ENCODE measurements at places on chromosomes 5 and 9.

DNA sequence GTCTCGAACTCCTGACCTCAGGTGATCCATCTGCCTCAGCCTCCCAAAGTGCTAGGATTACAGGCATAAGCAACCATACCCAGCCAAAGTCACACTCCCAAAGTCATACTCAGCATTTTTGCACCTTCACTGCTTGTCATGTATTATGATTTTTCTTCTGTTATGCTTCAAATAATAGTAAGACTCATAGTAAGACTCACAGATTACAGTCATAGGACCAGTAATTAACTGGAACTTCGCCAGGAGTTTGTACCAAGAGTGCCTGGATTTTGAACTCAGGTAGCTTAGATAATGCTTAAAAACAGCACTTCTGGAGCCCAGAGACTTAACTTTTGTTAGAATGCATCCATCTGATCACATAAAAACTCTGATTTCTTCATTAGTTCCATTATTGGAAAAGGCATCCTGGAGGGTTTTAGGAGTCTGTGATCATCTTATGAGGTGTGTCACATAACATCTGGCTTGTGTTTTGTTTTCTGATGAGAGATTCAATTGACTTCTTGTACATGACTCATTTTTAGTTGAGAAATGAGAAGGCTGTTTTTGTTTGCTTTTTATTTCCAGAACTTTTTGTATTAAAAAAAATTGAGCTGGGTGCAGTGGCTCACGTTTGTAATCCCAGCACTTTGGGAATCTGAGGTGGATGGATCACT is 131.5 kb downstream of the ADAMTS19 start:
- no peak for DNase-seq

DNA sequence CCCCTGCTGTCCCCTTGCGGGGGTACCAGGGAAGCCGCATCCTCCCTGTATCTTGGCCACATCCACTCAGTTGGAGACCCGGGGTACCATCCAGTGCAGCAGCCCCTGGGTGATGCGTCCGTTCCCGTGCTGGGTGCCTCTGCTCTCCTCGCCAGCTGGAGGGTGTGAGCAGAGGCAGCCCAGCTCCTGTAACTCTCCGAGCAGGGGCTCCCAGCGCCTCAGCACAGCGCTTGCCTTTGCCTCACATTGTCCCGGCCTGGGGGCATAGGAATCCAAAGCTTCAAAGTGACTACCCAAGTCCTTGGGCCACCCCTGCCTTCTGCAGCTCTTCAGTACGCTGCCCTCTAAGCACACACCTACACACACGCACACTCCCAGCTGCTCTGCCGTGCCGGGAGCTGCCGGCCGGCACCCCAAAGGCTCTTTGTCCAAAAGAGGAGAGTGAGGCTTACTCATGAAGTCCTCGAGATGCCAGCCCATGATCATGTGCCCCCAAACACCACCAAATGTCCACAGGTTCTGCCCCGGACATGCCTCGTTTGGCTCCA is 733 bp downstream of the ANGPTL2 start:
- DNase-seq: no peak

DNA sequence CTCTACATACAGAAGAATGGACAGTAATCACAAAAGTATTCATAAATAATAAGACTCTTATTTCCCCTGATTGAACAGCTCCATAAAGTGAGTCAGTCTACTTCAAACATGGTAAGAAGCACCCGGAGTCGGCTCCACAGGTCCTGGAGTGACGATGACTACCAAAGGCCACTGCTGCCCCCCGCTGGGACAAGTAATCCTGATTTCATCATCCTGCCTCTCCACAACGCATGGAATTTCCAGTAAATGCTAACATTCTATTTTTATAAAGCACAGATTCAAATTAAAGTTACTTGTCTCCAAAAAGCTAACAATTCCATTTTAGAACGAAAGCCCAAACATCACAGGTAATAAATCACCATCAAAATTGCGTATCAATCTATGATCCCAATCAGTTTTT is 16.2 kb downstream of the ATPSCKMT start:
- no peak for DNase-seq

DNA sequence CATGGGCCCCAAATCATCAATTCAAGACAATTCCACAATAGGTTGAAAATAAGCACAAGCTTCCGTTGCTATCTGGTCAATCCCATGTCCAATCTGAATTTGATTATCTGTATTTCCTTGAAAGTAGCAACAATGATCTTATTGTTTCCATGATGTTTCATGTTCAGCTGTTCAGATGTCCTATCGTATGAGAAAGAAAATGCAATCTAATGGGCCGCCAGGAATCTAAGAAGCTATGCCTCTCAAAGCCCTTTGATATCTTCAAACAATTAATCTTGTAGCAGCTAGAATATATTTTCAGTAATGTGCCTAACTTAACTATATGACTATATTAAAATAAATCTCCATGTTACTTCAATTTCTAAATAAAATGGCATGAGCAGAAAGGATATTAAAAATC is 32.1 kb upstream of the ALDOB start:
- DNase-seq: no peak

- DNase-seq: peak; percentile 84
These were observed 3.9 kb downstream of the CCDC183 start for GRCh38 chr9:136799854-136800657.

GRCh38 chr5:145887976-145888574 is 15.3 kb upstream of the GRXCR2 start:
- no peak for DNase-seq

DNA sequence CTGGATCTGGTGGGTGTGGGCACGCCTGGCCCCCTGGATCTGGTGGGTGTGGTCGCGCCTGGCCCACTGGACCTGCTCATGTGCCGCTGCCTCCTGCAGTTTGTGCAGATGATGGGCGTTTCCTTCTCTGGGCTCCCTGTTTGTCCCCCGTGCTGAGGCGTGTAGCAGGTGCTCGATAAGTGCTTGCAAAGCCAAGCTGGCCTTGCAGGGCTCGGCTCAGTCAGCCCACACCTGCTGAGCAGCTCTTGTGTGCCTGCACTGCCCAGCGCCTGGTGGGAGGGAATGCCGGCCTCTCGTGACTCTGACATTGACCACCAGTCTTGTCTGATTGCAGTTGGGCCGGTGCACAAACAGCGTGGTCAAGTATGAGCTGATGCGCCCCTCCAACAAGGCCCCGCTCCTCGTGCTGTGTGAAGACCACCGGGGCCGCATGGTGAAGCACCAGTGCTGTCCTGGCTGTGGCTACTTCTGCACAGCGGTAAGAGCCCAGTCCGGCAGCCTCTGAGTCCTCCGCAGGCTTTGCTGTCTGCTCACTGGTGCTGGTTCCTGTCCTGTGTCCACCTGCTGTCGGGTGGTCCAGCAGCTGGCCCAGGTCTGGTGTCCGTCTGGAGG is 102.7 kb upstream of the CACNA1B start:
- no peak for DNase-seq

All from stimulated activated CD8-positive, alpha-beta memory T cell treated with anti-CD3 and anti-CD28 coated beads, Interleukin-15, amount 100 ng/mL, for 1 hour (primary cell).